HuH-7.5 (cell line): ENCODE measurements at places on chromosomes 2 and 18.

GRCh38 chr2:143258126-143258892, 129.1 kb downstream of the ARHGAP15 start:
- no peak for DNase-seq

DNA sequence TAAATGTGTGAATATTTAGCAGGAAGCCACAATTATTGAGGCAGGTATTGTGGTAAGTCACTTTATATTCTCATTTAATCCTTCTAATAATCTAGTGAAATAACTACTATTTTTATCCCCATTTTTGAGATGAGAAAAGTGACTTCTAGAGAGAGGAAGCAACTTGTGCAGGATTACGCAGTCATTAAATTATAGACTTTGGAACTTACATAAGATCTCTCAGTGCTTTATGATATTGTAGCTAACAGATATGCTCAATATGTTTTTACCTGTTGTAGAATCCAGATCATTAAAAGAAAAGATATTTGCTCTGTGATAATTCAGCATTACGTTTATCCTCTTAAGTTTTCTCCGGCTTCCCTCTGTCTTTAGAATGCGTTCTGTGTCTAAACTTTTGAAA, 50.5 kb downstream of the MBD5 start:
- DNase-seq = no peak

GRCh38 chr2:62642429-62643099, 62.9 kb upstream of the EHBP1 start:
- DNase-seq = no peak

GRCh38 chr2:216775043-216775453, 79.7 kb upstream of the IGFBP5 start:
- DNase-seq = no peak

DNA sequence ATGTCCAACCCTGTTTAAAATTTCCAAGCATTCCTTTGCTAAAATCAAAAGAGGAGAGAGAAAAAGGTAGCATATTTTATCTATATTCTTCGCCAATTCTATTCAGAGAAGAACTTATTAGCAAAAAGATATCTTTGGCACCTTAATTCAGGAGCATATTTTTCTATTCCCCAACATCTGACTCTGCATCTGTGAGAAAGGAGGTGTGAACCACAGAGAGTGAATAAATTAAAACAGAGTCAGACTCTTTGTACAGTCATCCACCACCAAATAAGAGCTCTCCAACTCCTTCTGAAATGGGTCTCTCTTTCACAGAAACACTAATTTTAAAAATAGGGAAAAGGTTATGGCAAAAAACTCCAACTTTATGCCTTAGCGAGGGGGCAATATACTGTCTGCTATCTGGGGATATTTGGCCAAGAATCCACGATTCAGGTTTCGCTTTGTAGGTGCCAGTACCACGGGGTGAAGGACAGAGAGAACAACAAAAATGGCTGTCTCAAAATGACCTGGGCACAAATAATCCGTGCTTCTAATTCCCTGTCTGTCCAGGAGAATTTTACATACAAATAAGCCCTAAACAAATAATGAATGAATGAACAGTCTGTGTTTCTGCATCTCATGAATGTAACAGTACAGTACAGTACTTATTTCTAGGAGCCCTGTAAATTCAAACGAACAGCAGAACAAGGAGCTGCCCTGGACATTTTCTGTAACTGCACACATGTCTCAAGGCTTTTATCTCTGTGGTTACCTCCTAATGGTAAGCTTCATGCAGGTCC, 43.4 kb downstream of the EPB41L3 start:
- DNase-seq = no peak

DNA sequence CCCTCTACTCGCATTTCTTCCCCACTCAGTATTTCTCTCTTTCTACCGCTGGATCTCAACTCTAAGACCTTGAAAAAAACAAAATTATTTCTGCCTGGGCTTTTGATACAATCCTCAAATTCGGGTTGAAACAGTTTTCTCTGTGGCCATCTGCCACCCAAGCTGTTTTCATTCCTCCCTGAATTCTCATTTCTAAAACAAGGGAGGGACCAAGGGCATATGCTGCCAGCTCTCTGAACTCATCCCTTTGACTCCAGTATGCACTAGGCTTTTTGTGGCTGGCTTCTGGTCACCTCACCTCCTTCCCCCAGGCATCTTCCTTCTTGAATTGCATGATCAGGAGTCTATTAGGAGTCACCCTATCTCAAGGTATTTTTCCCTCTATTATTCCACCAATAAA, 49.5 kb downstream of the CCDC148 start:
- DNase-seq = no peak

- no peak for DNase-seq
These were observed 457.2 kb downstream of the PIK3C3 start for GRCh38 chr18:42412281-42412680.

DNA sequence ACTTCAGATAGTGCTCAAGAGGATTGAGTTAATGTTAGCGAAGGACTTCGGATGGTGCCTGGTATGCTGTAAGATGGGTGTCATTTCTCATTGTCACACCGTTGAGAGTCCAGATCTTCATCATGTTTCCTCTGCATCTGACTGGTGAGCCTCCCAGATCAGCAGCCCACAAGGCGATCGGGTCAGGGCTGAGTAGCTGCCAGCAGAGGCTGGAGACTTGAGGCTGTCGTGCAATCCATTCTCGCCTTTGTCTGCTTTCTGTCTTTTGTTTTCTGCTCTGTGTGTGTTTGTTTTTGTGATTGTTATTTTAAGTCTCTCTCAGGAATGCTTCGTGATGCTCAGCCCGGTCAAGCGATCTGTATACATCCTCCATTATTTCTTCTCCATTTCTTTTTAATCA, 95.8 kb downstream of the TGOLN2 start:
- DNase-seq = no peak

- DNase-seq = no peak
These were observed 54.6 kb upstream of the SPTBN1 start for GRCh38 chr2:54401554-54401953.

DNA sequence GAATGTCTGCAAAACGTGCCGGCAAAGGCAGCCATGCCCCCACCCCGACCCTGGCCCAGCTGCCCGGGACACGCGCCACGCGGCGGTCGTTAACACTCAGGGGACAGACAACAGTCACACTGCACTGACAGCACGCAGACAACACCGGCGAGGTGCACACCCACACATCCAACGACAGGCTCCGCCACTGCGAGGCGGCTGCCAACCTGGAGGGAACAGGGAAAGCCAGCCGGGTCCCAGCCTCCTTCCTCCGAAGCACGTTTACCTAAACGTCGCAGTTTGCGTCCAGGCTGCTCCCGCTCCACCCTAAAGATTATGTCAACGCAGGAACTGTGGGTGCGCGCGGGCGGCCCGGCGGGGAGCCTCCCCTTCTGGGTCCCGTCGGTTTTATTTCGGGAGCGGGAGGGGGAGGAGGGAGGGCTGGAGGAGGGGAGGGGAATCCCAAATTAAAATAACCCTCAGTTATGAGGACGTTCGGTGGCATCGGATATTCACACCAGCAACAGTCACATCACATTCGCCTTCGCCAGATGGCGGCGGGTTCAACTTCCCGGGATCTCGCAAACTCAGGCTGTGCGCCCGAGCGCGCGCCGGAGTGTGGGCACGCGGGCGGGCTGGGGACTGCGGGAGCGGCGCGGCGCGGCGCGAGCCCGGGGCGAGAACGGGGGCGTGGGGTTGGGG, 644 bp downstream of the PTGR3 start:
- peak; percentile 46 for DNase-seq

DNA sequence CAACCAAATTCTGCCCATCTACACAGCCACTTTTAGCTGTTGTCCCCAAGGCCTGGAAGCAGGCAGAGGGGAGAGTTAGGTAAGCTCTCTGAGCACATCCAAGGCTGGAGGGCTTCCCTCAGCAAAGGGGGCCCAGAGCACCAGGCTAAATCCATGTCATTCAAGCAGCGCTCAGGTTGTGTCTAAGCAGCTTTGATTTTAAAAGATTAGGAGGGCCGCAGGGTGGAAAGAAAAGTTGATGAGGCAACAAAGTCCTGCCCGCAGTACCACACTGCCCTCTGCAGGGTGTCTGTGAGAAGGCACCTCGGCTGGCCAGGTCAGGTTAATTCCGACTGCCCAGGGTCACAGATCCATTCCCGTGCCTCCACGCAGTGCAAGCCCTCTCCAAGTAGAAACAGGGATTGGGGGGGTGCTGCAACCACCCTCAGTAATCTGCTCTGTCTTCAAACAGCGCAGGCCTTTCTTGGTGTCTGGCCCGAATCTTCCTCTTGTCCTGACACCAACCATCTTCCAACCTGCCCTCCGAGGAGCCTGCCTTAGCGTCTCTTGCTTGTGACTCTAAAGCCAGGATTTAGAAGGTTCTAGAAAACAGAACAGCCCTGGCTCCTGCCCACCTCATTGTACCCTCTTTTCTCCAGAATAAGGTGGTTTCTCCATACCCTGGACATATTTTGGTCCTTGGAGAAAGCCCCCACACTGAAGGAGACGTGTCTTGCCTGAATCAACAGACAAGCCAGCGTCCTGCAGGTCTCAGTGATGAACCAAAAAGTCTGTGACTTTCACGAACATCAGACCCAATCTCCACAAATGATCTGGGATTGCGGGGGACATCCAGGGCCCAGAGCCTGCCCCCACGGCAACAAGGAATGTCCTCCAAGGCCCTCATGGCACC, 289.2 kb downstream of the TNS1 start:
- peak; percentile 44 for DNase-seq

DNA sequence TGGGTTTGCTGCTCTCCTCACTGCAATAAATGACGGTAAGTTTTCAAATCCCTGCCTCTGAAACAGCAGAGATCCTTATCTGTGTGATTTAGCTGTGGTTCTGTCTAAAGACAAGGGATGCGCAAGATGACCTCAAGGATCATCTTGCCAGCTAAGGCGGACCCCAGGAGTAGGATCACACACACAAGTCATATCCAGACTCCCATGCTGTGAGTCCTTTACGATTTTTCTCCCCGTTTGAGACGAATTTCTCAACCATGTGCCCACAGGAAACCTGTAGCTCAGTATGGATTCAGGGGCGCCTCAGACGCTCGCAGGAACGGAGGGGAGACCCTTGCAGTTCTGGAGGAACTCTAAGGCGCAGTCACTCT, 11.1 kb upstream of the DCTN1 start:
- no peak for DNase-seq

- no peak for DNase-seq
These were observed 27.5 kb downstream of the TFCP2L1 start for GRCh38 chr2:121257480-121257840.

DNA sequence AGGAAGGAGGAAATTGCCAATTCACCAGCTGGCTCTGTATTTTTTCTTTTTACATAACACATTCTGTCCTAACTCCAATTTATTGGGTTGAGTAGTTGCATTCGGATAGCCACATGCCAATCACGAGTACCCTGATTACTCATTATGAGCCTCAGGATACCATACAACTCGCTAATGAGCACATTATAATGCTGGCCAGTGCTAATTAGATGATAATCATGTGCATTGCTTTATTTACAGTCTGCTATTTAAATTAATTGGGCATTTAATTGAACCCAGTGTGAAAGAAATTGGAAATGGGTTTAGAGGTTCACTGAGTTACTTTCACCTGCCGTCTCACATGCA, 15.2 kb downstream of the G6PC2 start:
- no peak for DNase-seq

- DNase-seq = no peak
These were observed 383.7 kb downstream of the SOCS6 start for GRCh38 chr18:70672581-70672980.

DNA sequence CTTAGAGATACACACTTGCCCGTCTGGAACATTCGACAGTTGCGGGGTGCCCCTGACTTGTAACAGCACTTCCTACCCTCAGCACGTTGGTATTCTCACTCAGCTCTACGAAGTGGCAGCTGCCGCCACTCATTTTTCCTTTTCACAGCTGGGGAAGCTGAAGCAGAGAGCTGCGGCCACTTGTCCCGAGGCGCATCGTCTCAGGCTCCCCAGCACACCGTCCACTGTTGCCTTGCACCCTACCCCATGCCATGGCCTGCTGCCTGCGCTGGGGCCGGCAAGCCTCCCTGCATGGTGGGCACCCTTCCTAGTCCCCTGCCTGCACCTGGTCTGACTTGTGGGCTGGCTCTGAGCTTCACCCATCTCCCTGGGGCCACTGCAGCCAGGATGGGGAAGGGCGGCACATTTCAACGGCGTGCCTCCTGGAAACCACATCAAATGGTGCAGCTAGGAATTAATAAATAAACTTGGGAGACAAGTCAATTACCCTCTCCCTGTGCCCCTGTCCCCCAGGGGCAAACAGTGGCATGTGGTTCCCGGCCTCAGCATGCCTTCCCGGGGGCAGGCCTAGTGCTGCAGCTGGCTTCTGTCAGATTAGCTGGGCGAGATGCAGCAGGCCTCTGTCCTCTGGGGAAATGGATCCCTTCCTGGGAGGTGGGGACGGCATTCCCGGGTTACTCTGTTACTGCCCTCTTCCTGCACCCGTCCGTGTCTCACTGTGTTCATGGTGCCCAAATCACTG, 64.7 kb upstream of the HAAO start:
- DNase-seq = no peak

GRCh38 chr2:150142561-150142960, 344.9 kb downstream of the RND3 start:
- DNase-seq = no peak

DNA sequence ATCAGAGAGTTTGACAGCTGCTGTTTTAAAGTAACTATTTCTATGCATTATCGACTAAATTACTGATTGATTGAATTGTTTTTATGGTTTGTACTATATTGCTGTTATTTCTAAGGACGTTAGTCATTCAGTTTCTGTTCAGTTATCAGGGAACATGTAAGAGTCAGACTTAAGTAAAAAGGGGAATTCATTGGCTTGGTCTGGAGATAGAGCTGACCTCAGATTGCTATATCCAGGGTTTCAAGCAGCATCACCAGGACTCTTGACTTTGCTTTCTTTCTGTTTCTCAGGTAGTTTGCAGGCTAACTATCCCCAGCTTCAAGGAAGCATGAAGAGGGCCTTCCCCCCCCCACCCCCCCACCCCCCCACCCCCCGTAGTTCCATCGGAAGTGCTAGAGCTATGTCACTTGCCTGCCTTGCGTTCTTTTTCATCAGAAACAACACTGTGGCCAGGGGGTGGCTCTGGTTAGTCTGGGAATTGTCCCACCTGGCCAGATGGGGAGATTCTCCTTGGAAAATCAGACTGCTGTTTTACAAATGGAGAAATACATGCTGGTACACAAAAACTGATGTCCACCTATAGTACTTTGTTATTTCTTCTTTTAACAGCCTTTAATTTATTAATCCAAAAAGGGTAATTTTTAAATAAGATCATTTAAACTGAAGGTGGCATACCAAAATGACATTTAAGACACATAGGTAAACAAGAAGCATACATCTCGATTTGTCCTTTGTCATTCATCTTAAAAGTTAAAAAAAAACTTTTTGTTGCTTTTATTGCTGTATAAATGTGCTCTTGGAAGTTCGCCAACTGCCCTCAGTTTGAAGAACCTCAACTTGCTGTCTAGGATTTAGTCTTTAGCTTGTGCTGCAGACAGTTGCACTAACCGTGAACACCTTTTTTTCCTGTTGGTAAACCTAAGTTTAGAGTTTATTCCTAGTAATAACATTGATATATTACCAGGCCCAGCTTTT, 9.4 kb downstream of the SMAD4 start:
- DNase-seq = no peak

- DNase-seq = no peak
These were observed 277.8 kb downstream of the SETBP1 start for GRCh38 chr18:44958455-44958854.

GRCh38 chr2:106551417-106552130, 64.4 kb downstream of the CD8B2 start:
- DNase-seq = no peak

- no peak for DNase-seq
These were observed 703.1 kb upstream of the VRK2 start for GRCh38 chr2:57343391-57344006.
